Stimulated activated CD4-positive, alpha-beta T cell treated with anti-CD3 and anti-CD28 coated beads, Interleukin-1b, Interleukin-23, amount 100 ng/mL, for 1 hour (primary cell): ENCODE measurements at places on chromosomes 13 and 19.

- no peak for DNase-seq
These were observed 545 bp downstream of the NACC1 start for GRCh38 chr19:13118424-13119193.

DNA sequence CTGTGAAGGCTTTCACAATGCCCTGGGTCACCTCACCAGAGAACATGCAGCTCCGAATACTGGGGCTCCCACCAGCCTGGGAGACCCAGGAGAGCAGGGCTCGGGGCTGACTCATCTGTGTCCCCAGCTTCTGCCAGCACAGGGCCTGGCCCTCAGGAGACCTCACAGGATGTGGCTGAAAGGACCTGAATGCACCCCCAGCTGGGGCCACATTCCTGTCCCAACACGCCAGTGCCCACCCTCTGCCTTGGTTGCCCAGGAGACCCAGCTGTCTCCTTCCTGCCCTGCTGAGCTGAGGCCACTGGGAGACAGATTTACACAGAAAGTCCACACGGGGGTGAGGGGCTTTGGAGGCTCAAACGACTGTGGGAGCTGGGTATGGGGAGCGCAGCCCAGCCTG lies 11.9 kb downstream of the BCAT2 start:
- no peak for DNase-seq

- DNase-seq, result no peak
These were observed 238.1 kb downstream of the FOXO1 start for GRCh38 chr13:40428354-40428753.

- DNase-seq, result no peak
These were observed 307.5 kb upstream of the DACH1 start for GRCh38 chr13:72174549-72174948.

DNA sequence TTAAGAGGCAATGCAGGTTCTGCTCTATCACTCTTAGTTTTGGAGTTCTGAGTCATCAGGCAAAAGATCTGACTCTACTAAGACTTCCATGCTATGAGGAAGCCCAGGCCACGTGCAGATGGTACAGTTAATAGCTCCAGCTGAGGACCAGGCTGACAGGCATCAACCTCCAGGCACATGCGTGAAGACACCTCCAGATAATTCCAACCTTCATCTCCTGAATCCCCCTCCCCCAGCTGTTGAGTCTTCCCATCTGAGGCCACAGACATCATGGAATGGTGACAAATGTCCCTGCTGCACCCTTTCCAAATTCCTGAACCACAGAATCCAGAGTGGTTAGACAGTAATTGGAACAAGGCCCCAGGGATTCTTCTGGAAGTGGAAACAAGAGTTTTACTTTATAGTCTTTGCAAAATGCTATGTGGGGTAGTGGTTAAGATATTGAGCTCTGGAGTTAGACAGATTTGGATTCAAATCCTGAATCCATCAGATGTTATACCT lies 183.8 kb downstream of the KLF5 start:
- DNase-seq, result no peak

- DNase-seq, result no peak
These were observed 25.7 kb downstream of the CEBPG start for GRCh38 chr19:33399081-33399744.

DNA sequence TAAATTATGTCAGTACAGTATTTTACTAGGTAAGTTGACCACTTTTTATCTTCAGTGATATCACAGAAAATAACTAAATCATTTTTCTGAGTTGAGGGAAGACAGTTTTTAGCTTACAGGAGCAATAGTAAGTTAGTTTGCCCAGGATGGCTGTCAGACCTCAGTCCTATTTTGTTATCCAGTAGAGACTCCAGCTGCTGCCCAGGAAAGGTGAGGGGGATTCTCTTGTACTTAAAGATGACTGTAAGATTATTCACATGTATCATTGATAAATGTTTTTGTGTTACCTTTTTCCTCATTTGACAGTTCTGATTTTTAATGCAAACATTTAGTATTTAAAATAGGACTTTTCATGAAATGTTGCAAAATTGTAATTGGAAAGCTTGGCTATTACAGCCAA lies 14.5 kb upstream of the GPR183 start:
- DNase-seq, result no peak
